ENCODE measurements at places on chromosomes 11 and 22.

- no peak for DNase-seq
Measured at GRCh38 chr11:64444838-64445441, 86.0 kb downstream of the RPS6KA4 start.

GRCh38 chr11:64007629-64008282 lies 21.5 kb downstream of the OTUB1 start:
- DNase-seq: no peak

DNA sequence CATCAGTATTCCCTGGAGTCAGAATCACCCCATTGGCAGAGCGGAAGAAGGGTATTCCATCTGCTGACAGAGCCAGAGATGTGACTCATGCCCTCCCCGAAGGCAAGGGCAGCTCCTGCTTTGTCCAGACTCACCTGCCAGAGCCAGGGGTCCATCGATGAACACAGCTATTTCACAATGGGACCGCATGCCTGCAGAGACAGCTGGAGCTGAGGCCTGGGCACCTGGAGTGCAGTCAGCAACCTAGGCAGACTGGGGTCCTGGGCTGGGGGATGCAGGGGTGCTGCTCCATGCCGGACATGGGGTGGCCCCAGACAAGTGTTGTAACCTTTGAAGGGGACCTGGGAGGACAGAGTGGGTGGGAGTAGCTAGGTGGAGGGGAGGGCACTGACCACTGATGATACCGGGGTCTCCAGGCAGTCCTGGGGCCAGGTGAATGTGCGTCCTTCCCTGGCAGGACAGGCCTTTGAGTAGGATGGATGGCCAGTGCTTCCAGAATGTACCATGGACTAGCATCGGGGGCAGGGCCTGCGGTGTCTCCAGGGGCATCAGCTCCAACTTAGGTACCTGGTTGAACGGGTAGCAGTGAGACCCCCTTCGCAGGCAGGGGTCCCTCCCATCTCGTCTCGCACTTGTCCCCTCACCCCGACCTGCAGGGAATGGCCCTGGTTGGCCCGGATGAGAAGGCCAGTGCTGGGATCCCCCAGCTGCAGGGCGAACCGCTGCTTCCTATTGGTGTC lies 1.7 kb downstream of the TRPT1 start:
- no peak for DNase-seq

- DNase-seq: peak; percentile 86
Measured at GRCh38 chr11:63023841-63024648, 8.4 kb upstream of the SLC22A8 start.

GRCh38 chr11:124884869-124885479 lies 12.7 kb downstream of the ROBO4 start:
- no peak for DNase-seq

- no peak for DNase-seq
Measured at GRCh38 chr11:66835768-66836405, 7.4 kb upstream of the RCE1 start.

- DNase-seq: no peak
Measured at GRCh38 chr22:19844377-19845053, 10.2 kb downstream of the GNB1L start.

DNA sequence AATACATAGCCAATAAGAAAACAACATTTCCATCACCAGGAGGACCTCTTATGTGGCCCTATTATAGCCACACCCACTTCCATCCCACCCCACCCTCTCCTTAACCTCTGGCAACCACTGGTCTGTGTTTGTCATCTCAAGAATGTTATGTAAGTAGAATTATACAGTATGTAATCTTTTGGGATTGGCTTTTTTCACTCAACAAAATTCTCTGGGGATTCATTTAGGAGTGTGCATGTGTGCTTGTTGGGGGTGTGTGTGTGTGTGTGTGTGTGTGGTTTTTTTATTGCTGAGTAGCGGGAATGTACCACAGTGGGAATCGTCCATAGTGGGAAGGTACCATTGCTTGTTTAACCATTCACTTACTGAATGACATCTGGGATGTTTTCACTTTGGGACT lies 5.2 kb downstream of the KCNJ5 start:
- DNase-seq: no peak

DNA sequence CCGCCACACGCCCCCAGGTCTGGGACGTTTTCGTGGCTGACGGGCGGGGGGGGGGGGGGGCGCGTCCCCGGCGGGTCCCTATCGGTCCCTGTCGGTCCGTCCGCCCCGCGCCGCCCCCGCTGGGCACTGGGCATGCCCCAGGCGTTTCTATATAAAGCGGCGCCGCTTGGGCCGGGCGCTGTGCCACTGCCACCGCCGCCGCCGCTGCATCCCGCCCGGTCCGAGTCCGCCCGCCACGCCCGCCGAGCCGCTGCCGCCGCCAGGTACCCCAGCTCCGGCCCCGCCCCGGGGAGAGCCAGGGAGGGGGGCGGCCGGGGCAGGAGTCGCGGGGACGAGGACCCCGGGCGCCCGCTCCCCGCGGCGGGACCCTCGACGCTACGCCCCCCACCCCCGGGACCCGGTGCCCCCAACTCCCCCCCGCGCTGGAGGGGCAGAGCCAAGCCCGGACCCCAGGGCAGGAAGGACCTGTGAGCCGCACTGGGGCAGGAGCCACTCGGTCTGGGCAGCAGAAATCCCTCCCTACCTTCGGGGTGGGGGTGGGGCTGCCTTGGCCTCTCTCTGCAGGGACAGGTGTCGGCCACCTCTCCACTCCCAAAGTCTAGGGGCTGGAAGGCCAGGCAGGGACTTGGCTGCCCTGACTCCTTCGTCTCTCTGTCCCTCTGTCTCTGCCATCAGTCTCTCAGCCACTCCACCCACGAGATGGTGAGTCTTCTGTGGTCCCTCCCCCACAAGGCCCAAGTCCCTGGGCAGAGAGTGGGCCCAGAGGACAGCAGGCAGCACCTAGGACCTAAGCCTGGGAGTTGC lies at the start of gene CARNS1:
Gene CARNS1, plus strand, starts transcription at position 178 of the 804 bp plus-strand sequence. Its CDS starts 522 bp downstream, at position 700.
- DNase-seq: no peak

GRCh38 chr22:20656902-20657836 lies 116.7 kb upstream of the SERPIND1 start:
- no peak for DNase-seq

DNA sequence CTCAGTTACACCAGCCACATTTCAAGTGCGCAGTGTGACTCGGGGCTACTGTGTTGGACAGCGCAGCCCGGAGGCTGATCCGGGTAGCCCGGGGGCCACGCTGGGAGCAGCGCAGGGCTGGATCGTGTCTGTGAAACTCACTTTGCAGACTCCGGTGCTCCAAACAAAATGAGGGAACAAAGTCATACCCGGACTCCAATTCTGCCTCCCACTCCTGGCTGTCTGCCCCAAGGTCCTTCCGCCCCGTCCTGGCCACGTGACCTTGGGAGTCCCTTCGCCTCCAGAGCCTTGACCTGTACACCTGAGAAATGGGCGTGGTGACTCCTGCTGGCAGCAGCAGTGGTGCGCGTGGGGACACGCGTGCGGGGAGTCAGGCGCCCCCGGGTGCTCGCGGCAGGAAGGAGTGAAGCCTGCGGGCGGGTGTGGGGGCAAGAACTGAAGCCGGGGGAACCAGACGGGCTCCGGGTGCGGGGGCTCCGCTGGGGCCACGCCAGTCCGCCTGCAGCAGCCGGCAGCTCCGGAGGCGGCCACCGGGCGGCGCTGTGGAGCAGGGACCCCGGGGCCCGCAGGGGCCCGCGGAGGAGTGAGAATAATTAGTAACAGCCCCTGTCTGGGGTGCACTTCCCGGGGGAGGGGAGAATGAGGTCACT lies 42.4 kb downstream of the KCNJ4 start:
- peak; percentile 27 for DNase-seq

DNA sequence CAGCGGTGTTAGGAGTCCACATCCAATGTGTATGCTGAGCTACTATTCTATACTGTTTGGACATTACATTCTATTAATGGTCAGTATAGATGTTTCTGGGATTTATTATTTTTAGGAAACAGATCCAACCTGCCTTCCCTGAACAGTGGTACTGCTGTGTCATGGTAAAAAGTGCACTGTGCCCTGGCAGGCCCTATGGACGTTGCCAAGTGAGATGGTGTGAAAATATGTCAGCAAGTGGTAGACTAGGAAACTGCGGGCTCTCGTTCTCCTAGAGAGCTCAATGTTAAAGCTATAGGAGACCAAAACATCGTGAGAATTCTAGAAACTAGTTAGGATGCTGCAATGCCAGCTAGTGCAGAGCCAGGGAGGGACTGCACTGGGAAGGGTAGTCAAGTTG lies 26.0 kb upstream of the CYP2D6 start:
- no peak for DNase-seq

DNA sequence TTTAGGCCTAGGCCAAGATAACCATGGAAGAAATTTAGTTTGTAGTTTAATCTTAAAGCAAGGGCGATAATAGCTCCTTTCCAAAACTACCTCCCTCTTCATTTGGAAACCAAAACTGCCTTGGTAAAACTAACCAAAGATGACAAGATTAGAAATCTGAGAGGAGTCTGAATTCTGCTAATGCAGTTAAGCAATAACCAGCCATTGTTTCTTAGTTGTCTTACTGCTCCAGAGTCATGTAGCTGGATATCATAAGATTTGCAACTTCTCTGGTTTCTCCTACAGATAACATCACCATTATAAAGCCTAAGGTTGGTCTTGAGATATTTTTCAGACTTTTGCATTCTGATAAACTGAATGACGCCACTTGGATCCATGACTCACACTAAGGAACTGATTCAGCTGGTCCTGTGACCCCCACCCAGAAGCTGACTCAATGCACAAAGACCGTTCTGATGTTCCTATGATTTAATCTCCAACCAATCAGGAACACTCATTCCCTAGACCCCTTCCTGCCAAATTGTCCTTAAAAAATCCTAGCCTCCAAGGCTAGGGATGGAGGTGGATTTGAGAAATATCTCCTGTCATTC lies 200.8 kb downstream of the LUZP2 start:
- no peak for DNase-seq

DNA sequence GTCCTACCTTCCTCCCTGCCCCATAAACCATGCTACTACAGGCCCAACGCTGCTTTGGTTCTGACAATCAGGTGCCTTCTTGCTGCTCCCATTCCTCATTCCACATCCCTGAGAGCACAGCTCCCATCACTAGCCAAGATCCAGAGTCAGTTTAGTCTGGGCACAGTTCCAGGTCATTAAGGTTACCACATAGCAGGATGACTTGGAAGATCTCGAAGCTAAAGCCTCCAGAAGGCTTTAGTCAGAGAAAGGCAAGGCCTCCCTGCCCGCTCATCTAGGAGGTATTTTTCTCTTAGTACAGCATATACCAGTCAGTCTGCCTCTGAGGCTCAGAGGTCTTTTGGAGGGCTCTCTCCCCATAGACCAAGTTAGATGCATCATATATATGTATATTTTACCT lies 30.3 kb downstream of the TRIM66 start:
- no peak for DNase-seq

DNA sequence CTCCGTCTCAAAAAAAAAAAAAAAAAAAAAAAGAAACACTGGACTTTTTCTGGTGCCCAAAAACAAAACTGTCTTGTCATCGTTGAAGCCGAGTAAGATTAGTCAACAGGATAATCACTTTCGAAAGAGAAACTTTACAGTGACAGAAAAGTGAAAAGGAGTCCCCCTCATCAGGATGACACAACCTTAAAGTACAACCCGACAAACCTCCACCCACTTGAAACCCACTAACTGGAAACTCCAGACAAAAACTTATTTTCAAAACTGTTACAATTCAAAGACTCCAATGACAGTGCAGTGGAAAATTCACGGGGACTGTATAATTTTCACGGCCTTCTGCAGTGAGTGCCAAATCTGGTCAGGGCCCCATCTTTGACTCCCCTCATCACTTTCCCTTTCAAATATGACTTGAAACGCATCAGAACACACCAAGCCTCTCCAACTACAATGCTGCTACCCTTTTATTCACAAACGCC lies 1.3 kb downstream of the DENND5A start:
- no peak for DNase-seq

DNA sequence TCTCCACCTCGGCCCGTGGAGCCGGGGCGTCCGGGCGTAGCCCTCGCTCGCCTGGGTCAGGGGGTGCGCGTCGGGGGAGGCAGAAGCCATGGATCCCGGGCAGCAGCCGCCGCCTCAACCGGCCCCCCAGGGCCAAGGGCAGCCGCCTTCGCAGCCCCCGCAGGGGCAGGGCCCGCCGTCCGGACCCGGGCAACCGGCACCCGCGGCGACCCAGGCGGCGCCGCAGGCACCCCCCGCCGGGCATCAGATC lies 439 bp downstream of the YAP1 start:
- DNase-seq: no peak

- no peak for DNase-seq
Measured at GRCh38 chr11:65887723-65888162, 528 bp downstream of the FIBP start.

GRCh38 chr11:22634897-22635629 lies 9.4 kb upstream of the FANCF start:
- DNase-seq: no peak

DNA sequence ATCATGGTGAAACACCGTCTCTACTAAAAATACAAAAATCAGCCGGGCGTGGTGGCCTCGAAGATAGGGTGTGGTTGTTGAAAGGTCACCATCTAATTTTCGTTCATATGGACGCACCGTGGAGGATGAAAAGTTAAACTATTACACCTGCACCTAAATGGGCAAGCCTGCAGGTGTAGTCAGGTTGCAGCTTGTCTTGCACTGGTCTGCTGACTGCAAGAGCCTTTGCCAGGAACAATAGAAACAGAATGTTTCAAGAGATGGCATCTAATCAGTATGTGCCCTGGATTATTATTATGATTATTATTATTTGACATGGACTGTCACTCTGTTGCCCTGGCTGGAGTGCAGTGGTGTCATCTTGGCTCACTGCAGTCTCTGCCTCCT lies 908 bp downstream of the NADSYN1 start:
- DNase-seq: no peak

- no peak for DNase-seq
Measured at GRCh38 chr11:12757416-12757815, 83.2 kb downstream of the TEAD1 start.

DNA sequence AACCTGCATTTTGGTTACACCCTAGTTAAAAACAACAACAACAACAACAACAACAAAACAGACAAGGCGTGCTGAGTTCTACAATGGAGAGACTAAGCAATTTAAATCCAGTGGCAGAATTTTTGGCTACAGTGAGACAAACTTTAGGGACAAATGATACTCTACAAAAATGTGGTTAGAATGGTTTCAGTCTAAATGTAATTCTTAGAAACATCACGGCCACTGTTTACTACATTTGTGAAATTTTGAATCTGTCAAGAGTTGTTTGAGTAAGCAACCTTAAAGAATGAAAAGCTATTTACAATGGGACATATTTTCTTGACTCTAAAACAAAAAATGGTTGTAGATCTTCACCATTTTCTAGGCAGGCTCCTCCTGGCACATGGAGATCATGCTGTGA lies 259.4 kb downstream of the SWAP70 start:
- no peak for DNase-seq

GRCh38 chr11:124460459-124460858 lies 15.0 kb upstream of the OR8B8 start:
- no peak for DNase-seq

DNA sequence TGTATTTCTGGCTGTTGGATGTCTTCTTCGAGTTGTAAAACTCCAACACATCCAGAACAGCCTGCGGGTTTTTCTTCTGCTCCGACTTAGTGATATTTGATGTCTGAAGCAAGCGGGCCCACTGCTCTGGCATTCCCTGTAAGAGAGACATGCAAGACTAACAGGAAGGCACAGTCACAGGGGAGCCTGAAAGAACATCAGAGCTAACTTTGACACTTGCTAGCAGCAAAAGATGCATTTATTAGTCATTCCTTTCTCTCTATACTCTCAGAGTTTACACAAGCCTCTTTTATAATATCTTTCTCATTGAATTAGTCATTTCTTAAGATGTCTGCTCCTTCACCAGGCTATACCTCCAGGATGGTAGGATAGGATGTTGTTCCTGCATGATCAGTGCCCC lies 77.8 kb upstream of the GDPD4 start:
- DNase-seq: no peak

GRCh38 chr11:70134490-70134889 lies 56.4 kb downstream of the ANO1 start:
- no peak for DNase-seq

GRCh38 chr11:34263441-34264091 lies 94.2 kb downstream of the ABTB2 start:
- no peak for DNase-seq

All from activated T-cell treated with anti-CD3 and anti-CD28 coated beads for 1 hour (primary cell).